ENCODE measurements at places on chromosomes 2 and 18. TPM values are rescaled to one million over a fixed set of nuclear protein-coding genes. Genes with fewer than 3 reads are reported as not detected.

The CDKL4 gene
- 1.1 TPM for total RNA-seq

The CACNB4 gene
- total RNA-seq = 0.23 TPM

The NFATC1 gene
- 27.8 TPM for total RNA-seq

The REL gene
- 22.1 TPM for total RNA-seq

Measured in activated CD8-positive, alpha-beta memory T cell treated with anti-CD3 and anti-CD28 coated beads, Interleukin-2, amount 10 ng/mL, durations not matched to agents 7 days and 5 days (primary cell).